Stimulated activated CD4-positive, alpha-beta T cell treated with anti-CD3 and anti-CD28 coated beads, Interleukin-1b, Interleukin-23, amount 100 ng/mL, for 1 hour (primary cell): ENCODE measurements at places on chromosomes 6 and 20.

DNA sequence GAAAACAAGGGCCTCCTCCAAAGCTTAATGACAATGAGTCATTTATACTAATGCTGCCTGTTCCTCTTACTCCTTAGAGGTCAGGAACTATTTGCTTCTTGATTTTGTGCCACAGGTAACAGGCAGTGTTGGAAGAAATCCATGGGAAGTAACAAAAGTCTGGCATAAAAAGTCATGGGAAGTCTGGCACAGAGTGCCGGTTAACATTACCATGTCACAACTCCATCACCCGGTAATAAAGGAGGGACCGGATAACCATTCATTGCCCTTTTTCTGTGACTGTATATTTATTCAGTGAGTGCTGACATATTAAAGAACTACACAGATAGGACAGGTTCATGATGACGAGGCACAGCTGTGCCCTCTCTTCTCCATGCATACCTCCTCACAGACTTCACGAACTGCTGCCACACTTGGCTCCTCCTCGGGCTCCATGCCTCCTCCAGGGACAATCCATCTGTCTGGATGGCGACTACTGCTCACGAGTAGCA is 50.9 kb downstream of the NUDT3 start:
- no peak for DNase-seq

DNA sequence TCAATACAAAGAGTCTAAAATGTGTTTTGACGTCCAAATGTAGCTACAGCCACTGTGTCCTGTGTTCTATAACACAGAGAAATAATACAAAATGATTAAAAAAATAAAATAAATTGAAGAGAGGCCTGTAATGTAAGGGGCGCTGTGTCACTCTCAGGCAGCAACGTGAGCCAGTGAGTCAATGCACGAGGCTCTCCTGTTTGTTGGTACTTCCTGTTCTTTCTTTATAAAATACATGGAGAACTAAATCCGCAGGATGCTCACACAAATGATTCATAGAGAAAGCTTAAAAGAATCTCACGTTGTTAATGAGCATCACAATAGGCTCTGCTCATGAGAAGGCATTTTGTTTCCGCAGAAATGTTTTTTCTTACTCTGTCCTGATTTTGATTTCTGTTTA is 635.0 kb upstream of the AGPAT4 start:
- DNase-seq, result no peak

- DNase-seq, result no peak
Measured at GRCh38 chr6:2008383-2008976, 236.9 kb downstream of the GMDS start.

GRCh38 chr6:35569011-35569461 is 56.3 kb upstream of the TULP1 start:
- DNase-seq, result no peak

DNA sequence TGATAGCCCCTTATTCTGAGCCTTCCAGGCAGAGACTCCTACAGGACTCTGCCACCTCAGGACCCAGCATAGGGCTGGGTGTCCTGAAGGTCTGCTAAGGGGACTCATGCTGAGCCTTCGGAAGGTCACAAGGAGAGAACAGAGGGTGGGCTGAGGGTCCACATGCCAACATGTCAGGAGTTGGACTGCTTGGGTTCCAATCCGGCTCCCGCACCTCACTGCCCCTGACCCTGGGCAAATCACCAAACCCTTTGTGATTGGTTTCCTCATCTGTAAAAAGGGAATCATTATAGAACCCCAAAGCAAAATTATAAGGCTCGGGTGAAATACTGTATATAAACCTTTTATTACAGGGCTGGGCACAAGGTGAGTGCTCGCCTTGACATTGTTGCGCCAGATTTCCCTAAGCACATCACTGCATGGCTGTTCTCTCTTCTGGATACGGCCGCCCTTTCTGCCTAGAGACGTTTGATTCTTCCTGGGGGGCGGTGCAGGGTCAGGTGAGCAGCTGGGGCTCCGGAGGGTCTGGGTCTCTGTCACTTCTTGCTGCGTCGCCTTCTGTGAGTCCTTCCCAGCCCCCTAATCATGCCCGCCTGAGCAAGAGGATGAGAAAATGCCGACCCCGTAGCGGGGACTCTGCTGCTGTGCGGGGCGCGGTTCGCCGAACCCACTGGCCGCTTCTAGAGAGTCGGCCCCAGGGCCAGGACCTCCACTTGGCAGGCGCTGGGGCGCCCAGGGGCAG is 90.5 kb upstream of the EPB41L1 start:
- DNase-seq, result no peak

GRCh38 chr6:12977806-12978205 is 261.2 kb downstream of the PHACTR1 start:
- no peak for DNase-seq

- DNase-seq, result no peak
Measured at GRCh38 chr6:55511122-55511800, 67.7 kb downstream of the HMGCLL1 start.

GRCh38 chr20:34578521-34578920 is 20.0 kb downstream of the MAP1LC3A start:
- no peak for DNase-seq

- DNase-seq, result no peak
Measured at GRCh38 chr20:35474303-35474871, 19.0 kb downstream of the CEP250 start.

DNA sequence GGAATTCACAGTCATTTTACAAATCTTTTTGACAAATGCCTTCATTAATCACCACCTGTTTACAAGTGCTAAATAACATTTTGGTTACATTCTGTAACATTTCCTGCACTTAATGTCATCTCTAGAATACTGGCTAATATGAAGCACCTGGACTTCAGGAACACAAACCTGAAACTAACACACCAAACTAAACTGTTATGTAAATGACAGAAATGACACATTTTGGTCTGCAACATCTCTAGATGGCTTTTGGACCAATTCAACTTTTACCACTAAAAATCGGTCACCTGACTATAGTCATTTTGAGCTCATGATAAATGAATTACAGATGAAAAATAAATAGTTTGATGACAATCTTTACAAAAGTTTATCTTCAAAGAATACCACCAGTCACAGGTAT is 80.6 kb downstream of the ATG5 start:
- no peak for DNase-seq

- no peak for DNase-seq
Measured at GRCh38 chr20:33744773-33745385, 13.1 kb downstream of the ZNF341 start.

- no peak for DNase-seq
Measured at GRCh38 chr20:63443606-63444395, 28.7 kb downstream of the KCNQ2 start.

GRCh38 chr6:160248538-160248937 is 10.1 kb downstream of the SLC22A2 start:
- DNase-seq, result no peak

DNA sequence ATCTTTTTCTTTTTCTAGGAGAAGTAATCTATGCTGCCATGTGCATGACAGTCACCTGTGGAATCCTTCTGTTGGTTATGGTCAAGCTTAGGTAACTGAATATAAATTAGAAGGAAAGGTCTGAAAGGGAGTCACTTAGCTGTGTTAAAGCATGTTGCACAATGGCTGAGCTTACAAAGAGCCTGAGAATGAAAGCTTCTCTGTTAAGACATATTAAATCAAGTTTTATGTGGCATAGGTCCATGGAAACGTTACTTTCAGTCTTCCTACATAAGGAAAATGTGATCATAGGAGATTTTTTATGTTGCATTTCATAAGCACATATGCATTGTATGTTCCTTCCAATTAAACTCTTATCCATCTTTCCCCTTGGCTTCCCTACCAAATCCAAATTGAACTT is 72.1 kb downstream of the GFRAL start:
- DNase-seq, result no peak

GRCh38 chr6:125057392-125058246 is 95.4 kb downstream of the RNF217 start:
- DNase-seq, result no peak

- no peak for DNase-seq
Measured at GRCh38 chr6:42532038-42532669, 31.7 kb upstream of the UBR2 start.

DNA sequence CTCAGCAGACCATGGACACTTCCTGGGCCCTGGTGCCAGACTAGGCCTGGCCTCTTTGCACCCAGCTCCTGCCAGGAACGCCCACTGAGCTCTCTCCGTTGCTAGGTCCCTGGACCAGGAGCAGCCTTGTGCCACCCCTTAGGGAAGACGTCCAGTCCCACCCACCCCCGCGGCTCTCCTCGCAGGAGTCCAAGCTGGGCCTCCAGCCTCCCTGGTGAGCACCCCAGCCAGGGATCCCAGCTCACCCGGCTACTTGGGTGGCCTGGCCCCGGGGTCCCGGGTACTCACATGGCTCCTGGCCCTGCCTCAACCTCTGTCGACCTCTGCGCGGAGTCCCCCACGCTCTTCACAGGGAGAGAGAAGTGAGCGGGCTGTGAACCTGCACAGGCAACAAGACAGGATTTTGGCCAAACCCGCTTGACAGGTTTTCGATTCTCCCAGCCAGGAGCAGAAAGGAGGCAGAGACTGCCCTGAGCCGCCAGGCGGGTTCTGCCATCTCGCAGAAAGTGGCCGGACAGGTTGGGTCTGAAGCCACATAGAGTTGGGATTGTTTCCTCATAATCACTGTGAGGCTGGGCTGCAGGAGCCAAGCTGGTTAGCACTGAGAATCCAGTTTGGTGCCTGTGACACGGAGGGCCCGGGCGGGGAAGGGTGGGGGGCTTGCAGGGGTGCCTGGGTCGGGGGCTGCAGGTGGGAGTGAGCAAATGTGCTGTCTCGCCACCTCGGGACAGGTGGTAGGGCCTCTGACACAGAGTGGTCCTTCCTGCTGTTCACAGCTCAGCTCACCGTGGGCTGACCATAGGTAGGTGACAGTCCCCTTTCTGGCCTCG is at the start of gene RBBP8NL:
RBBP8NL (minus strand) TSS at position 368 of the 830 bp plus-strand sequence. CDS start 7,892 bp downstream, outside the sequence.
- no peak for DNase-seq

DNA sequence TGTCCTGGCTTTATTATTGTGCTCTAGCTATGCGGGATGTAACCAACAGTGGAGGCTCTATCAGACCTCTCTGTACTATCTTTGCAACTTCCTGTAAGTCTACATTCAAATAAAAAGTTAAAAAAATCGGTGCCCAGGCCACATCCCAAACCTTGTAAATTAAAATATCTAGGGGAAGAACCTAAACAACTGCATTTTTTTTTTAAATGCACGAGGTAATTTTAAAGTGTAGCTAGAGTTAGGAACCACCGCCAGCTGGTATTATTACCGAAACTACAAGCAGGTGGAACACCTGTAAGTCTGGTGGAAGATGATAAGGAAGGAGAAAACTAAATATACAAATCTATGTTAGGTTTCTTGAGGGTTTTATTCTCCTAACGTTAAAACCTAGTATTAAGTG is 34.5 kb upstream of the ID4 start:
- no peak for DNase-seq

DNA sequence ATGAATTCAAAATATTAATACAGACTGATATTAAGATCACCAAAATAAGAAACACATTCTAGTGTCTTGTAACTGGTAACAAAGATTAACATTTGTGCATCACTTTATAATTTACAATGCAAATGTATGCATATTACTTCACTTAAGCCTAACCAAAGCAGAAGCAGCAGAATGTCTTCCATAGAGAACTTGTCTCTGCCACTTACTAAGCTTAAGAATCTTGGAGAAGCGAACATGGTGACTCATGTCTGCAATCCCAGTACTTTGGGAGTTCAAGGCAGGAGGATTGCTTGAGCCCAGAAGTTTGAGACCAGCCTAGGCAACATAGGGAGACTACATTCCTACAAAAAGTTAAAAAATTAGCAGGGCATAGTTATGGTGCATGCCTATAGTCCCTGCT is 18.8 kb downstream of the AK9 start:
- no peak for DNase-seq

GRCh38 chr20:11140359-11140758 is 466.6 kb upstream of the JAG1 start:
- no peak for DNase-seq
